ENCODE measurements at places on chromosomes 6 and 20.
A peak's percentile ranks its signal among the peaks of the same experiment; 100 is the strongest.

DNA sequence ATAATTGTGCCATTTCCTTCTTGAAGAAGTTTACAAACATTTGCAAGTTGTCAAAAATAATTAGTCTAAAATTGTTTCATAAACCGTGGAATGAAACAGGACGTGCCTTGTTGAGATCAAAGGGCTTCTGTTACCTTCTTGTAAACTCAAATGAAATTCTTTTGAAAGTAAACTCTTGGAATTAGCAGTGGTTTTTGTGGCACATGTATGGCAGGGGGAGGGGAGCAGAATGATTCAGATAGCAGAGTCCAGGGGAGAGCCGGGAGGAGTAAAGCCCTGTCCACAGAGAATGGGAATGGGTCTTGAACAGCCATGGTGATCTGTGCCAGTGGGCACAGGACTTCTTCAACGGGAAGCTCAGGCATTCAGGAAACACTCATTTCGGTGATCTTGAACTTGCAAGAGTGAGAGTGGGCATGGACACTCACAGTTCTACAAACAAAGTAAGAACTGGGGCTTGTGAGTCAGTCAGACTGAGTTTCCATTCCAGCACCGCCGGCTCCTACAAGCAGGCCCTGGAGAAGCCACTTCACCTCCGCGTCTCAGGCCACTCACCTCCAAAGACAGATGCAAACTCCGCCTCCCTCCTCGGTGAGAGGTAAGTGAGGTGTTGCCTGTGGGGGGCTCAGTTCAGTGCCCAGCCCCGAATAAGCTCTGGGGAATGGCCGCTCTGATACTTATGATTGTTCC, 143.1 kb downstream of the CDH26 start:
- DNase-seq: no peak

GRCh38 chr6:157538168-157538567, 157.2 kb downstream of the ZDHHC14 start:
- DNase-seq: no peak

DNA sequence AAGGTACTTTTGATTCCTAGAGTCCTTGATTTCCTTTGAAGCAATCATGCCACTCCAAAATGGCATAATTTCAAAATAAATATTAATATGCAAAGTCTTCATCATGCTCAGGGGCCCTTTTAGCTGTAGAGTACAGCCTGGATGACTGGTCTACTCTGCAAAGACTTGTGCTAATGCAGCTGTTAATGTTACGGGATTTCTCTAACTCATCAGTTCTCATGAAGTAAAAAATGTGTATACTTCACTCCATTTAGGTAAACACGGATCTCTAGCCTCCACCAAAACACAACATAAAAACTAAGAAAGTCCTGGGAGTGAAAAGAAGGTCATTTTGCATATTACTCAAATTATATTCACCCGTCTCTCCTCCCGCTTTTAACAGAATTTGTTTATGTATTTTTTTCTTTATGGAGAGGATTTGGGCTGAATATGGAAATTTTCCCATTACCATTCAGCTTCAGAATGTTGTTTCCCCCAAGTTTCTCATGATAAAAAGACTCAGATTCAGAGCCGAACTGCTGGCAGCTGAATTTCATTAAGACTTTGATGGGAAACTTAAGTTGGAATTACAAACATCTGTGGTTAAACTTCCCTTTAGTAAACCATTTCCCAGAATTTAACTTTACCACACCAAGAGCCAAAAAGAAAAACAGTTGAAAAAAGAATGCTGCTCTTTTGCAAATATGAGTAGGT, 8.7 kb downstream of the LAMA4 start:
- DNase-seq: no peak

DNA sequence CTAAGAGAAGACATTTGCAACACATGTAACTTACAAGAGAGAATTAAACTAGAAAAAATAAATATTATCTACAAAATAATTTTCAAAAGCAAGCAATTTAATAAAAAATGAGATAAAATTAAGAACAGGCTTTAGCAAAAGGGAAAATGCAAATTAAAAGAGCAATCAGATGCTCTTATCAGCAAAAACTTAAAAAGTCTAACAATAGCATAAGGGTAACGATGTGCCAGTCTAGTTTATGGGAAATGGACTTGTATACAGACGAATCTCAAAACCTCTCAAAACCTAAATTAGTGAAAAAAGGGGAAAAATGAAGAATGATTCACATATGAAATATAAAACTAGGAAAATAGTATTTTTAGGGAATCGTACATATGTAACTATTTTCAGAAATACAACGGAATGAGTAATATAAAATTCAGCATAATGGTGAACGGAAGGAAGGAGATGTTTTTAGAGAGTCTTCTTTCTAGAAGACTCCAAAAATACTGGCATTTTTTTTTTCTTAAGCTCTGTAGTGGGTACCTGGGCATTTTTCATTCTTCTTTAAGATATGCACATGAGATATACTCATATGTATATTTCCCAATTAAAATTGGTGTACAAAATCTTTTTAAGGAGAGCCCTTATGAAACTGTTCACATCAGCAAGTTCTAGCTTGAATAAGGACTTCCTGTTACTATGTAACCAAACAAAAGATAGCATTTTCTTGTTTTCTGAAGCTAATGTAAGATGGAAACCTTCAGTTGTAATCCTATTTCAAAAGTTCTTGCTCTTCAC, 927 bp upstream of the MANEA start:
- DNase-seq: peak; percentile 37

DNA sequence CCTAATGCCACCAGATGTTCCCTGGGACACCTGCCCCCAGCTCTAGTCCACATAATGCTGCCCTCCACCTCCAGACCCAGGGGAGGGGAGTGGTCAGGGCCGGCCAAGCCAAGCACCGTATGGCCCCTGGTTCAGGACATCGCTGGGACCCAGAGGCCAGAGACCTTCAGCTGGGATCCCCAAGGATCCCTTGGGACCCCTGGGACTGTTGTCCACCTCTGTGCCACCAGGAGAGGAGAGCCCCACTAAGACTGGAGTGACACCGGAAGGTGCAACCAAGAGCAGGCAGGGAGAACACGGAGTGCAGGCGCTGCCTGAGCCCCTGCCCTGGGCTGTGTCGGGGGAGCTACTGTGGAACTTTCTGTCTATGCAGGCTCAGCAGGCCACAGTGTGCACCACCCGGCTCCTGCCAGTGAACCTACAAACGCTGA, 43.6 kb downstream of the CTCFL start:
- DNase-seq: no peak

- DNase-seq: no peak
Observed at GRCh38 chr20:43959920-43960227, 45.2 kb downstream of the TOX2 start.

GRCh38 chr6:33211136-33211535, 2.8 kb downstream of the RING1 start:
- DNase-seq: no peak

- DNase-seq: no peak
Observed at GRCh38 chr6:105292689-105293339, 110.1 kb downstream of the PREP start.

DNA sequence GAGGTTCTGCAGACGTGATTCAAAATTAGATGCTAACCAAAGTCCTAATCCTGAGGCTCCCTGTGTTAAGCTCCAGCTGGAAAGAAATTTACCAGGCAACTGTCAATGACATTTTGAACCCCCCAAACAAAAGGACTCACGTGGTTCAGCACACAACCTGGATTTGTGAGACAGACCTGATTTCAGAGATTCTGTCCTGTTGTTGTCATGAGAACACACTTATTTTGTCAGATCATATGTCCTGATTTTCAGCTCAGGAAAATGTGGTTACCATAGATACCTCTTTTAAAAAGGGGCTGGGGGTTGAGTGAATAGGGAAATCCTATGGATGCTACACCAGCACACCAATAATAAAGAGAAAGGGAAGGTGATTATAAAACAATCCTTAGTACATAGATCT, 61.6 kb downstream of the MTFR2 start:
- DNase-seq: no peak

- no peak for DNase-seq
Observed at GRCh38 chr6:56744528-56744927, 101.8 kb upstream of the DST start.

DNA sequence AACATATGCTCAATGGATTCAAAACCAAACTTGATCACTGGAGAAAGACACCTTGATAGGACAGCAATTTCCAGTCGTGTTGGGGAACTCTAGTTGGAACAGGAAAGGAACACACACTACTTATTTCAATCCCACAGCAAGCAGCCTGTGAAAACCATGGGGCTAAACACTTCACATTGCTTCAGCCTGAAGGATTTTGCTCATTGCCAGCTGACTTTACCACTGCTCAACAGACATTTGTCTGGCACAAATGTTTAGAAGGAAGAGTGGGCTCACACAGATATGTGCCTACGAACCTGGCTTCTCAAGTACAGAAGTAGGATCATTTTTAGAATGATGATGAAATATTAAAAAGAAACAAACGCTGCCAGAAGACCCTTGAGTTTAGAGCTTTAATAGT, 598.1 kb downstream of the PHF3 start:
- no peak for DNase-seq

DNA sequence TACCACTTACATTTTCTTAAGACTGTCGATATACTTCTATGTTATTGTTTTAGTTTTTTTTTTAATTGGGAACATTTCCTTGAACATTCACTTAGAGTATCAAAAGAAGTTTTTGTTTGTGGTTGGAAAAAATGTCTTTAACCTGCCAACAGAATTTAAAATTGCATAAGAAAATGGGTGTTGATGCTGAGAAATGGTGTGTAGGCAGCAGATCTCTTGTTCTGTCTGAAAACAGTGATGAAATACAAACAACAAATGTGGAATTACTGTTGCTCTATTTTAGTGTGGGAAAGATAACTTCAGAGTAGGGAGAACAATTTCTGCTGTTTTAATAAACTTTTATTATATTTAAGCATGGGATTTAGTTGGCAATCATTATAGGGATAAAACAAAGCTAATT, 293.5 kb downstream of the CDKAL1 start:
- DNase-seq: no peak

DNA sequence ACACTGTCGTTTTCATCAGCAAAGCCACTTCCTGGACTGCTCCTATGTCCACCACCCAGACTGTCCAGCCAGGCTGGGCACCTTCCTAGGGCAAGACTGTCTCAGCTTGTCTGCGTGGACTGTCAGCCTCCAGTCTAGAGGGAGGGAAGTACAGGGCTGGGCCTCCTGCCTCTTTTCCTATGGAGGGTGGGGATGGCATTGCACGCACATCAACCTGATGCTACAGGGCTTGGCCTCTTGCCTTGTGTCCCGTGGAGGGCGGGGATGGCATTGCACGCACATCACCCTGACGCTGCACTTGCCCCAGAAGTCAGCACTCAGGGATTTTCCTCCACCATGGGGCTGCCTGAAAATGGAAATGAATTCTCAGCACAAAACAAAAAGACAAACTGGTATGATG, 304.2 kb upstream of the CDH4 start:
- DNase-seq: no peak
